GM13976 (cell line): ENCODE measurements at places on chromosomes 12 and 14.

GRCh38 chr12:48618541-48618940 is 48.7 kb upstream of the LALBA start:
- peak; percentile 73 for DNase-seq

DNA sequence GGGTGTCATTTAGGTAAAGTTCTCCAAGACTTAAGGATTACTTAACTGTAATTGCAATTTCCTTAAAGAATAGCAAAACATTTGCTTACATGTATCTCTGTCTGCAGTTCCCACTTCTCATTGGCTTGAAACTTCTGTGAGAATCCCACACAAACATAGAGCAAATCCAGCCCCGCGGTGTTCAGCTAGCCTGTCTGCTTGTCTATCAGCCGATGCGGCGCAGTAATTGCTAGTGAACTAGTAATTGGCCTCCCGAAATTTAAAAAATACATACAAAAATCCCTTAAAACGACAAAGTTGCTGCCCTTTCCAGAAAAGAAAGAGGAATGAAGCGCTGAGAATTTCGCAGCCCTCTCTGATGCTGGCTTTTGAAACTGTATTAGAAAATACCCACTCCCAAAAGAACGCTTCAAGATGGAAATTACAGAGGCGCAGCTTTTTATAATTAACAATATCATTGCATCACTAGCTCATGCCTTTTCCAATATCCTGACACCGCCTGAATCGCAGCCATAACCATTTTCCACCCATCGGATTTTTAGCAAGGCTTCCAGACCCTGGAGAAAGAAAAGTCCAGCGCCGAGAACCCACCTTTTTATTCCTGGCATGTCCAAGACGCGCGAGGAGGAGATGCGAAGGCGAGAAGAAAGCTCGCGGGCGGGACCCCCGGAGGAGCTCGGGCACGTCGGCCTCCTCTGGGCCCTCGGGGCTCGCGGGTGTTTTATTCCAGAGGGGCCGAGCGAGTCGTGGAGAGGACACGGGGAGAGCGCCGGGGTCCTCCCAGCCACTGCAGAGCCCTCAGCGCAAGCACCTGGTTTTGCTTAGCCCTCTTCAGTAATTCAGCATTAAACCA is 646 bp downstream of the FBLN5 start:
- peak; percentile 32 for DNase-seq

GRCh38 chr14:95691591-95691990 is 5.4 kb downstream of the TCL1B start:
- DNase-seq = no peak

DNA sequence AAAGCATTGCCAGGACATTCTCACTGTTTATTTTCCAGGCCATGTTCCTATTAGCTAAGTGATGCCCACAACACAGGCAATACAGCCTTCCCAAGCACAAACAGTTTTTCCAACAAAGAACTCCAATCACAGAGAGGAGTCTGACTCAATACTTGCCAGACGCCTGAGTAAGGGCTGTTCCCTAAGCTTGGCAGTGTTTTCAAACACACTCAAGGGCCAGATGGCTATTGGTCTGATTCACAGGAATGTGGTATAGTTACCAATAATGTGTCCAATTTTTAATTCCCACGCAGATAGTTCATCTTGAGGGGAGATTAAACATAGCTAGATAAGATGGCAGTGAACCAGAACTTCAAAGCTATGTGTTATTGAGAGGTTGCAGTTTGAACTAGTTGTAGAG is 381.0 kb downstream of the SNAPC1 start:
- DNase-seq = no peak

- DNase-seq = no peak
Observed at GRCh38 chr12:66453844-66454243, 151.6 kb downstream of the HELB start.

DNA sequence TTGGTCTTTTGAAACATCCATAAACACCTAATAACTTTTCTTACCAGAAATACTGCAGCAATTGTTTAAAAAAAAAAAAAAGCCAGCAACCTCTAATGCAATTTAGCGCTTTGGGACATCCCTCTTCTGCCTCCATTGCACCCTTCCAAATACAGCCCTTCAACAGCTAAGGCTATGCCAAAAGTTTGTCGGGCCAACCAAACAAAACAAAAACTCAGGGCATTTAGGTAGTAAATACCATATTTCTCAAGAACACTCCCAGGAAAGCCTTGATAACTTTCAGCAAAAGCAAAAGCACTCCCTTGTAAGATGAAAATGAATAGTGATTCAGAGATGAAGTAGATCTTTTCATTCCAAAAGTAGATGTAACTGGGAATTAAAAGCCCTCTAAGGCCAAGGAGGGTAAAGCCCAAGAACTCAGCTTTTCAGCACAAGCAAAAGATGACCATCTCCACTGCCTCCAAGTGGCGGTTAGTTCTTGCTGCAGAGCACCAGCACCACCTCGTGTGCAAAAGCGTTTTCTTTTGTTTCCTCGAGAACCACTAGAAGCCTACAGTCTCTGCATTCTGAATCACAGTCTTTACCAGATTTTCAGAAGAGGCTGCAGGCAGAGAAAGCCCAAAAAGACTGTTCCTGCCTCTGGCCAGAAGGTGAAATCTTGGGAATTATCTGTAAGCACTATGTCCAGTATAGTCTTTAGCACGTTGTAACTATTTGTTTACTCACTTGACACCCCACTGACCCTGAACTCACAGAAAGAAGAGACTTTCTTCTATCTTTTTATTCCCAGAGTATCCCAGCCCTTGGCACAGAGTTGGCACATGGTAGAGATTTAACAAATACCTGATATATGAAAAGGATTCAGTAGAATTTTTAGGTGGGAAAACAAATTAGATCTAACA is 53.1 kb downstream of the SIX6 start:
- DNase-seq = peak; percentile 42

DNA sequence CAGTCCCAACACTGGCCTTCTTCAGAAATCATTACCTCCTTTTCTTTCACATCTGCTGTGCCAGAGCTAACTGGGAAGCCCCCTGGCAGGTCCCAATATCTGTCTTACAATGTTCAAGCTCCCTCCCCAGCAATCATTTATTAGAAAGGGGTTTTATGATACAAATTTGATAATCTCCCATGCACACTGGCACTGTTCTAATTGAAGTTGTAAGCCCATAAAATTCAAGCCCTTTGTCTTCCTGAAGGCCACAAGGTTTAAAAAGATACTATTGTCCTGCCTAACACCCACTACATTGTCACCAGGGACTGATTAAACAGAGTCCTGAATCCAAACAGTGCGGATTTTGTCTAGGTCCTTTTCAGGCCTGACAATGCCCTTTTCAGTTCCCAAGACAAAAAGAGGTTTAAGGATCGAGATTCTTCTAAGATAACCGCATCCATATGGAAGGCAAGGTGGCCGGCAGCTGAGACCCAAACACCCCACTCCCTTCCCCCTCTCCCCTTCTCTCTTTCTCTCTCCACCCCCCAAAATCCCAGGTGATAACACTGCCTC is 3.3 kb downstream of the NKX2-8 start:
- DNase-seq = no peak

GRCh38 chr14:93132472-93133065 is 16.8 kb upstream of the ITPK1 start:
- DNase-seq = peak; percentile 57

- DNase-seq = no peak
Observed at GRCh38 chr12:112852810-112853209, 54.0 kb upstream of the OAS1 start.

- peak; percentile 69 for DNase-seq
Observed at GRCh38 chr12:117875744-117876435, 92.9 kb downstream of the KSR2 start.

DNA sequence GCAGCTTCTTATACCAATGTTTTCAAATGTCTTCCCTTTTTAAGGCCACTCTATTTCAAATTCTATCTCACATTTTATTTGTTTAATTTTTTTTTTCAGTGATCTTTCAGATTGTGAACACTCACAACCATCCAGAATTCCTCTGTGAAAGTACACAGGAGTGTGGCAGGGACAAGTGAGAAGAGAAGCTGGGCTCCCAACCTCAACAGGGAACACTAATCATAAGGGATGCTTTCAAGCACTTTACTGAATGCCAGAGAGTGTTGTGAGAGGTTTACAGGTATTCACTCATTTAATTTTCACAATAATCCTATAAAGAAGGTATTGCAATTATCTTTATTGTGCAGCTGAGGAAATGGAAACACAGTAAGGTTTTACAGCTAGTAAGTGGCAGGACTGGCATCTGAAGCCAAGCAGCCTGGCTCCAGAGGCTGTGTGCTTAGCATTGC is 60.1 kb upstream of the PYGL start:
- no peak for DNase-seq

- DNase-seq = no peak
Observed at GRCh38 chr12:130423991-130424857, 86.5 kb downstream of the PIWIL1 start.

GRCh38 chr12:116171549-116171948 is 105.9 kb downstream of the MED13L start:
- DNase-seq = no peak

DNA sequence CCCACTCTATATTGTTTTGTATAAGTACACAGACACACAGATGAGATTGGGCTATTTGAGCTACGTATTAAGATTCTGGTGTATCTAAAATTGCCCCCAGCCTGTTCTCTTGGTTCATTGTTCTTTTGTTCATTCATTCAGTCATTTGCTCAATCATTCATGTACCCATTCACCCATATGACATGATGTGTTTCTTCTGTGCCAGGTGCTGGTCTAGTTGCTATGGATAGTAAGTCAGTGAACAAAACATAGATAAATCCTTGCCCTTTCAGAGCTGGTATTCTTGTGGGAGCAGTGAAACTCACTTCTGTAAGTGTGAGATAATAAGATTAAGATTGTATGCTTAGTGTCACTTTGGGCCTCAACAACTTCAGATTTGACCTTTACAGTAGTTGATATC is 191.3 kb downstream of the TMTC2 start:
- no peak for DNase-seq

DNA sequence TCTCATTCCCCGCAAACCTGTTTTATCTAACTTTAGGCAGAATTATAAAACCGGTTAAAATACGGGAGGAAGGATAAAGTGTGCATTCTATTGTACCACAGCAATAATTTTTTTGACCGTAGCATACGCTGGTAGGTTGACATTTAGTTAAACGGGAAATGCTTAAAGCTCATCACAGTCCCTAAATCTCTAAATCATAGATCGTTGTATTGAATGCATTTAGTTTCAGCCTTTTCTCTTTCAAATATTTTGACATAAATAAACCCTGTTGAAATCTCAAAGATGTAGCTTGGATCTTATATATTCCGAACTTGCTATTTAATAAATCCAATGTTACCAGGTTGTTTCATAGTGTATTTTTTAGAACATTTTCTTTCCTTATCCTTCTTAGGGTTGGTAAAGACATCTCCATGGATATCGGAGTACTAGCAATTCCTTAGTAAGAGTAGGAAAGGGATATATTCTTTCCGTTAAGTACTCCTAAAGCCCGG is 798 bp downstream of the CLEC2B start:
- no peak for DNase-seq

DNA sequence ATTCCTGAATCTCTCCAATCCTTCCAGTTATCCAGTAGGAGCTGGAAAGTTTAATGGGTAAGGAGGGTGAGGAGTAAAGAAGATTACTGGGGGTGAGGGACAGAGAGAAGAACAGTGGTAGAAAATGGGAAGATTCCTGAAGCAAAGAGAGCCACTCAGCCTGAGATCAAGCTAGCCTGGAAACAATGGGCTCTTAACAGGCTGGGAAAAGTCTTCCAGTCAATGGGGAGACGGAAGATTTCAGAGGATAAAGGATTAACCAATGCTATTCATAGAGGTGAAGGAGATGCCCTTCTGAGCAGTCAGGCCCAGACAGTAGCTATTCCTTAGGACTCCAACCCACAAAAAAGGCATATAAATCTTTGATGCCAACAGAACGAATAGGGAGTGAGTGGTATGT is 14.8 kb downstream of the GDF11 start:
- no peak for DNase-seq

GRCh38 chr12:114480337-114481199 is 74.6 kb upstream of the TBX5 start:
- no peak for DNase-seq

- no peak for DNase-seq
Observed at GRCh38 chr12:8697120-8697475, 693 bp upstream of the RIMKLB start.

- DNase-seq = no peak
Observed at GRCh38 chr14:63793376-63793775, 59.4 kb upstream of the SYNE2 start.

DNA sequence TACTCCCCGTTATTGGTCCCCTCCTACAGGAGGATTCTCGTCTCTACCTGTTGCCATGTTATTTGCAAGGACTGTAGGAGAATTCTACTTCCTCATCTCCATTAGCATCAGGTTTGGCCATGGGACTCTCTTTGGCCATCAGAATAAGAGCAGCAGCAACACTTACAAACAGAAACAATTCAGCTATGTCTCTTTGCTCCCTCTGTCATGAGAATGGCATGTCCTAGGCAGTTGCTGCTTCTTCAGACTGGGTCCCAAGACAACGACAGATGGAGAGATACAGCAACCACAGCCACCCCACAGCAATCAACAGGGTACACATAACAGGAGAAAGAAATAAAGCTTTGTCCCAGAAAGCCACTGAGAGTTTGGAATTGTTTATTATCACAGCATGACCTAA is 19.7 kb downstream of the SLC41A2 start:
- DNase-seq = no peak

GRCh38 chr12:30136696-30137095 is 353.0 kb upstream of the TMTC1 start:
- no peak for DNase-seq

GRCh38 chr12:132158677-132159554 is 14.7 kb downstream of the NOC4L start:
- no peak for DNase-seq

- no peak for DNase-seq
Observed at GRCh38 chr12:52730383-52730782, 27.1 kb upstream of the KRT77 start.

GRCh38 chr12:90543374-90543773 is 411.6 kb downstream of the CCER1 start:
- DNase-seq = no peak

- no peak for DNase-seq
Observed at GRCh38 chr12:80044694-80045046, 54.7 kb upstream of the OTOGL start.

DNA sequence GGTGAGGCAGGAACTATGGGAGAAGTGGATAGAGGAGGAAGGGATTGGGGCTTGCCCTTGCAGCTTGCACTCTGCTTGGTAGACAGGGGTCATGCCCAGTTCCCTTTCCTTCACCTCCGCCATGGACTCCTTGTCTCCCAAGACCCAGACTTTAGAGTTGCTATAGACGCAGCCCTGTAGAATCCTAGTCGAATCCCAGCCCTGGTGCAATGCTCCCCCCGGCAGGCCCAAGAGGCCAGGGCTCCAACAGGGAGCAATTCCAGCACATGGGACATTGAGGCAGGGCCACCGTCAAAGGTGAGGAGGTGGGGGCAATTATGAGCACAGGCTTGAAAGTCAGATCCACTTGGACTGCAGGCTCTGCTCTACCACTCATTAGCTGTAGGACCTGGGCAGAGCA is 29.5 kb upstream of the BCDIN3D start:
- no peak for DNase-seq

DNA sequence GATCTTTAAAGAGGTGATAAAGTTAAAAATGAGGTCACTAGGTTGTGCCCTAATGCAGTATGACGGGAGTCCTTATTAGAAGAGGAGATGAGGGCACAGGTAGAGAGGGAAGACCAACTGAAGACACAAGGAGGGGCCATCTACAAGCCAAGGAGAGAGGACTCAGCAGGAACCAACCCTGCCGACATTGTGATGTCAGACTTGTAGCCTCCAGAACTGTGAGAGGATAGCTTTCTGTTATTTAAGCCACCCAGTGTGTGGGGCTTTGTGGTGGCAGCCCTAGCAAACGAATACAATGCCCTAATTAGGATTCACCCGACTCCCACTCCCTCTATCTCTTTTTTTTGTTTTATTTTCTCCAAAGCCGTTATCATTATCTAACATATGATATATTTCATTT is 7.9 kb upstream of the IL26 start:
- no peak for DNase-seq

- DNase-seq = no peak
Observed at GRCh38 chr12:28535216-28535615, 345.0 kb downstream of the CCDC91 start.
